RPMI7951 (cell line): ENCODE measurements at places on chromosomes 4 and X.
A peak's percentile ranks its signal among the peaks of the same experiment; 100 is the strongest.

DNA sequence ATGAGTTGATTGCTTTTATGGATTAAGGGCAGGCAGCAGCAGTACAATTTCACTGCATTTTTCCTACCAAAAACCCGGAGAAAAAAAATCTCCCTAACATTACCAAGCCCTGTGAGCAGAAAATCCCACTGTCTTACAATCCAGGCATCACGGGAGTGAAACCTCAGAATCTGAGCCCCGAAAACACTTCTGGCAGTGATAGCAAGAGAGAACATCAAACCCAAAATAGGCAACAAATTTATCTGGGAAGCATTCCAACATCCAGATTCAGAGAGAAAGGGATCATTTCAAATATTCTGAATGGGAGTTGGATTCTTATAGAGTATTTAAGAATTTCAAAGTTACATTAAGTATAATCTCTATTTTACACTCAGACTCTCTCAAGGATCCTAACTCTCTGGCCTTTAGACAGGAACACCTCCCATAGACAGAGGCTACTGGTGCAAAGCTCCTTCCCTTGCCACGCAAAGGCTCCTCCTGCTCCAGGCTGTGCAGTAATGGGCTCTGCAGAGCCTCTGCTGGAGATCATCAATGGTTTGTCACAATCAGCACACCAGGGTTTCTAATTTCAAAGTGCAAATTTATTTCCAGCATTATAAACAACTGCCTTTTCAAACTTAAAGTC, 256.9 kb downstream of the PARM1 start:
- no peak for DNase-seq

DNA sequence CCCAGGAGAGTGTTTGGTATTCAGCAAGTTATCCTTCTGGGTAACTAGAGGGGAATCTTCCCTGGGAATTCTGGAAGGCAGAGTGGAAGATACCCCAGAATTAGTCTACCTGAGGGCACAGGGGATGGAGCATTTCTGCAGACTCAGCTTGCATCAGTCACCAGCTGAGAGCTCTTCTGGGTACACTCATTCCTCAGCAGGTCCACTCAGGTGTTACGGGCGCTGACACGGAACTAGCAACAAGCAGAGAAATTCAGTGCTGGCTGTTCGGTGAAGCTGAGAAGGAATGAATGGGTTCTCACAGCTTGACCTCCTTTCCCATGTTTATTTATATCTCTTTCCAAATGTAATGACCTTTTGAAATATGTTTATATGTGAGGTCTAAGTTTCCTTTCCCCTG, 106.0 kb upstream of the PNPLA4 start:
- DNase-seq, result no peak

GRCh38 chr4:140149846-140150635, 3.9 kb downstream of the MAML3 start:
- DNase-seq, result peak; percentile 49

DNA sequence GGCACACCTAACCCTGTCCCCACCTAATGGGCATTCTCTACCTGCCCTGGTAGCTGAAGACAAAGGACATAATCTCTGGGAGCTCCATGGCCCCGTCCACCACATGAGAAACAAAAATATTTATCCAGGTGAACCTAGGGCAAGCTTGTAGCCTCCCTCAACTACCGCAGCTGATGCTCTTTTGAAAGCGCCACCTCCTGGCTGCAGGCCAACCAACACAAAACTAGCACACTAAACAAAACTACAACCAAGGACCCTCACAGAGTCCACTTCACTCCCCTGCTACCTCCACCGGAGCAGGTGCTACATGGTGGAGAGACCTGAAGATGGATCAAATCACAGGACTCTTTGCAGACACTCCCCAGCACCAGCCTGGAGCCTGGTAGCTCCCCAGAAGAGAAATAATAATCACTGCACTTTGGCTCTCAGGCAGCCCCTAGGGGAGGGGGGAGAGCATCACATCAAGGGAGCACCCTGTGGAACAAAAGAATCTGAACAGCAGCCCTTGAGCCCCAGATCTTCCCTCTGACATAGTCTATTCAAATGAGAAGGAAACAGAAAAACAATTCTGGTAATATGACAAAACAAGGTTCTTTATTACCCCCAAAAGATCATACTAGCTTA, 111.3 kb upstream of the ATP8A1 start:
- DNase-seq, result no peak

- DNase-seq, result peak; percentile 0
Observed at GRCh38 chrX:72685810-72686456, 28.2 kb downstream of the PHKA1 start.

- peak; percentile 8 for DNase-seq
Observed at GRCh38 chr4:15003891-15004738, 1.8 kb downstream of the CPEB2 start.

DNA sequence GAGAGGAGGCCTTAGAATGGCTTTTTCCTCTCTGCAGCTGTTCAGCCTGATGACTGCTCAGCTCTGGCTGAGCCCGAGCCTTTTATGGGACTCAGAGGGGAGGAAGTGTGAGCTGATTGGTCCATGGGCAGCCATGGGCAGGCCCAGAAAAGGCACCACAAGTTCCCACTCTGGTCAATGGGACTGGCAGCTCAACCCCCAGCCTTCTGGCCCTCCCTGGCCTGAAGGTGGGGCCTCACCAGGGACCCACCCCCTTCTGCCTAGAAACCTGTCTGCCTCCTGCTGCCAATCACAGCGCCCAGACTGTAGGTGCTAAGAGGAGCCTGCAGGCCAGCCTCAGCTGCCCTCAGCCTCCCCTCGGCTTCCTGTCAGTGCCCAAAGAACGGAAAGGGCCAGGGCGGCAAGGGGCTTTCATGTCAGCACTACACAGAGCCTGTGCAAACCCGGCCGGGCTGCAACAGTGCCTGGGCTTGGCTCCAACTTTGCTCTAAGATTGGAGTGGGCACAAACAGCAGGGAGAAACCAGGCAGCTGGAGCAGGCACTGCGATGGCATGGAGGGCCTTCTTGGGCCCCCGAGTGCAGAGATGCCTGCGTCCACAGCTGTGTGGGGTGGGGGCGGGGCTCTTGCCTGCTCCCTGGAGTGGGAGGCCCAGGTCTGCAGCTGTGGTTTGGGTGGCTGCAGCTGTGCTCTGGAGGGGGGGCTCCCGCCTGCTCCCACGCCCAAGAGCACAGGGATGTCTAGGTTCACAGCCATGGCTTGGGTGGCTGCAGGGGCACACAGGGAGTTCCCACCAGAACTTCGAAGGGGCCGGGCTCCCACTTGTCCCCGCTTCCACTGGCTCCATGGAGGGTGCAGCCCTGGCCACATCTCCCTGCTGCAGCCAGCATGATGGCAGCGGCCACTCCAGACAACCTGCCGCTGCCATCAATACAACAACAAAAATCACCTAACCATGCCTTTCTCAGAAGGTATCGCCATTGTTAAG, 92.6 kb downstream of the NXF2 start:
- peak; percentile 2 for DNase-seq

DNA sequence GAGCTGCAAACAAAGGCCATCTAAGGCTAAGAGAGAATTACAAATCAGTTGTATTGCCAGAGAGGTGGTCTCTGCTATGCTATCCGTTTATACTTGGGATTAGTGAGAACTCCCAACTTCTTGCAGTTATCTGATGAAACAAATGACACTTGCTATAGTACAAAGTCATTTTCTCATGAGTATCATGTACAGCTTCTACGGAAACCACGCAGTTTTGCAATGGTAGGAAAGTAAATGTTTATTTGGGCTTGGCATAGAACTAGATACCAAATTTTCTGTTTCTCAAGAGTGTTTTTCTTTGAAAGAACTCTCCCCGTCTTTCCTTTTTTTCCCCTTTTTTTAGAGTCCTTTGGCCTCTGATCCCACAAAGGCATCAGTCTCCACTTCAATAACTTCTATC, 128.2 kb upstream of the ENPEP start:
- no peak for DNase-seq

GRCh38 chr4:29289118-29289517, 1431.1 kb upstream of the PCDH7 start:
- DNase-seq, result no peak

DNA sequence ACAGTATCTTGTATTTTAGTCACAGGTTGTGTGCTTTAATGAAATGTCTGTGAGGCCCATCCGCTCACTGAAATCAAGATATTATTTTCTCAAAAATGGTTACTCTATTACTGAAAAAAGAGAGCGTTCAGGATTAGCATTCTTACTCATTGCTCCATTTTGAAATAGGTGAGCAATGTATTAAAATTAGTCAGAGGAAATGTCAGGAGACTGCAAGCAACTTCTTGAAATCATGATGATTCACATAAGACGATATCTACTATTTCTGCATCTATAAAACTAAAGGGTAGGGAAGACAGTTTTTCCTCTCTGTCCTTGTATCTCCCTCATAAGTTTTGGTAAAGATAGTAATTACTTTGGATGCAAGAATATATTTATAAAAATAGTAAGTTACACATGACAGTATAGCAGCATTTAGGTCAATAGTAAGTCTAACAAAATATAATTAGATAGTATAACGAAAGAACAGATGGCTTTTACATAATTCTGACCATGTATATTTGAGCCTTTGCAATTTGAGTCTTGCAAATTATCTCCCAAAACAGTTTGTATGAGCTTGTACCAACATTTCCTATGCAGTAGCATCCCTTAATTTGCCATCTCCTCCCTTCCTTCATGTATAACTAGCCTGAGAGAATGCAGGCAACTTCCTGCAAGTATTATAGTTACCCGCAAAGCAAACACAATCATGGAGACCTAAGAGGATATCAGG, 937.8 kb downstream of the PCDH7 start:
- no peak for DNase-seq

- DNase-seq, result peak; percentile 58
Observed at GRCh38 chr4:37726666-37727065, 40.5 kb upstream of the RELL1 start.

- no peak for DNase-seq
Observed at GRCh38 chr4:186424745-186425144, 130.6 kb downstream of the MTNR1A start.

DNA sequence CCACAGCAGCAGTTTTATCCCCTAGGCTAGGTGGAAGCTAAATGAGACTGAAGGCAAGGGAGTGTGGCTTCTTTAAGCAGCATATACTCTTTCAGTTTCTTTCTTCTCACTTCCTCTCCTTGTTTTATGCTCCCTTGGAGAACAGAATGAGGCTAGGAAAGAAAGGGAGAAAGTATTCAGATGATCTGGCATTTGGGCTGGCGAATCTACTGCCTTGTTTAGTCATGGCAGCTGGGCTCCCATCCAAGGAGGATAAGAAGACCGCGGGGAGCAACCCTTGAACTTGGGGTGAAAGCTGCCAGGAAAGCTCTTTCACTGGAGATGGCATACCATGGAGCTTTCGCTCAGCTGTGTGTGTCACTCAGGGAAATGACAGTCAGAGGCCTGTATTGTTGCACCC, 72.1 kb downstream of the ARHGEF38 start:
- peak; percentile 73 for DNase-seq

DNA sequence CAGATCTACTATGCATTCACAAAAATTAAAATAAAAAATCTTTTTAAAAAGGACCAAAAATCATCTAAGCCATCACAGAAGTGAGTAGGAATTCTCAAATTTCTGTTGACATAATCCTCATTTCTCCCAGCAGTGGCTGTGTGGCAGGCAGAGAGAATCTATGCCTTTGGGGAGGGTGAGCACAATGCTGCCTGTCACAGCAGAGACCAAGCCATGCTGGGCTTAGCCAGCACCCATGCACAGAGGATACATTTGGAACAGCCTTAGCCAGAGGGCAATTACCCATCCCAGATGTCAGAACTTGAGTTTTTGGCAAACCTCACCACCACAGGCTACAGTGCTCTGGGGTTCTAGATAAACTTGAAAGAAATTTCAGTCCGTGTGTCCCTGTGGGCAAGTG, 1274.8 kb upstream of the ADGRL3 start:
- no peak for DNase-seq

DNA sequence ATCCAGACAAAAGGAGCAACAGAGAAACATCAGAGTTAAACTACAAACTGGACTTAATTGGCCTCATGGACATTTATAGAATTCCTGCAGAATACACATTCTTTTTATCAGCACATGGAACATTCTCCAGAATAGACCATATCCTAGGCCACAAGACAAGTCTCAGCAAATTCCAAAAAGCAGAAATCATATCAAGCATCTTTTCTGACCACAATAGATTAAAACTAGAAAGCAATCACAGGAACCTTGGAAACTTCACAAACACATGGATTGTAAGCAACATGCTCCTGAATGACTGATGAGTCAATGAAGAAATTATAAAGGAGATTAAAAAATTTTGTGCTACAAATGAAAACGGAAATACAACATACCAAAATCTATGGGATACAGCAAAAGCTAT, 526.7 kb downstream of the PCDH7 start:
- DNase-seq, result no peak

GRCh38 chr4:7034262-7035081, 8.7 kb upstream of the TADA2B start:
- peak; percentile 47 for DNase-seq

- peak; percentile 82 for DNase-seq
Observed at GRCh38 chr4:176927664-176928063, 134.9 kb upstream of the VEGFC start.

GRCh38 chr4:102321260-102321995, 23.9 kb downstream of the SLC39A8 start:
- DNase-seq, result no peak

- no peak for DNase-seq
Observed at GRCh38 chrX:129754056-129755024, 15.6 kb downstream of the XPNPEP2 start.

GRCh38 chr4:184280591-184281071, 63.0 kb upstream of the ENPP6 start:
- no peak for DNase-seq

GRCh38 chr4:11428231-11428898, at the start of gene HS3ST1:
Gene HS3ST1, minus strand, starts transcription at chr4:11428894. Its CDS starts 28,889 bp downstream, at chr4:11400005.
- DNase-seq, result no peak

GRCh38 chrX:147875866-147876596, 35.7 kb upstream of the FMR1 start:
- DNase-seq, result peak; percentile 50

GRCh38 chr4:17884063-17884462, 73.3 kb downstream of the NCAPG start:
- DNase-seq, result no peak

DNA sequence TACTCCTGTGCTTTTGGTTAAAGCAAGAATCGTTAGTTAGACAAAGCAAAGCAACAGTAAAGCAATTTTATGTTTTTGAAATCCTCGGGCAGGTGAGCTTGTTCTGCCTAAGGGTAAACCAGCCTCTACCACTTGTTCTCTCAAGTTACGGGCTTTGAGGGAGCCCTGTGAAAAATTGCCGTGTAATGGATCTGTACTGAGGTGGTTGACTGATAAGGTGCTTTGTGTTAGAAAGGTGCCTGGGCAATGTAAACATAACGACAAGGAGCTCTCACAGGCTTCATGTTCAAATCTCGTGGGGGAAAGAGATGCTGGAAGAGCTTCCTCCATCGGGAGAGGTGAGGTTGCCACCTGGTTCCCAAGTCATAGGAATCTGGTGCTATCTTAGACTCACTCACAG, 111.8 kb downstream of the TRAPPC11 start:
- no peak for DNase-seq

GRCh38 chr4:48906206-48907173, at the start of gene OCIAD2:
Gene OCIAD2, minus strand, starts transcription at chr4:48906774. Its CDS starts 2,225 bp downstream, at chr4:48904549.
- DNase-seq, result peak; percentile 39

GRCh38 chr4:8439914-8440491, 520 bp downstream of the ACOX3 start:
- DNase-seq, result peak; percentile 31
